Stimulated activated CD8-positive, alpha-beta memory T cell treated with anti-CD3 and anti-CD28 coated beads, Interleukin-7, amount 100 ng/mL, for 4 hours (primary cell): ENCODE measurements at places on chromosomes 5 and 9.

- DNase-seq, result no peak
Observed at GRCh38 chr5:33275921-33276627, 164.7 kb upstream of the TARS1 start.

GRCh38 chr9:126384926-126385325, 58.3 kb downstream of the MVB12B start:
- no peak for DNase-seq

GRCh38 chr9:38019731-38020130, 49.3 kb downstream of the SHB start:
- DNase-seq, result no peak

DNA sequence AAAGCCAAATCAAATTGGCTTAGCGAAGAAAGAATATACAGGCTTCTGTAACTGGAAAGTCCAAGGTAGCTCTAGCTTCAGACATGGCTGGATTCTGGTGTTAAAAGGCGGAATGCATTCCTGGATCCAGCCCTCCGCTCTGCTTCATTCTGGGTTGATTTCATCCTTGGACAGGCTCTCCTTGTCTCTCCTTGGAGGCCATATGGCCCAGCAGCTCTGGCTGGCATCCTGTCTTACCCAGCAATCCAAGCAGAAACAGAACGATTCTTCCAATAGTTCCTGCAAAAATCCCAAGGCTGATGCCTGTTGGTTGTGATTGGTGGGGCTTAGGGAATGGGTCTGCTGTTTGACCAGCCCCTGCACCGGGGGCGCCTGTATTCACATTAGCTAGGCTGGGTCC, 37.0 kb upstream of the SAP30L start:
- DNase-seq, result no peak

- no peak for DNase-seq
Observed at GRCh38 chr5:120139039-120139438, 325.1 kb upstream of the PRR16 start.

- no peak for DNase-seq
Observed at GRCh38 chr5:157761690-157762621, 18.4 kb downstream of the LSM11 start.

DNA sequence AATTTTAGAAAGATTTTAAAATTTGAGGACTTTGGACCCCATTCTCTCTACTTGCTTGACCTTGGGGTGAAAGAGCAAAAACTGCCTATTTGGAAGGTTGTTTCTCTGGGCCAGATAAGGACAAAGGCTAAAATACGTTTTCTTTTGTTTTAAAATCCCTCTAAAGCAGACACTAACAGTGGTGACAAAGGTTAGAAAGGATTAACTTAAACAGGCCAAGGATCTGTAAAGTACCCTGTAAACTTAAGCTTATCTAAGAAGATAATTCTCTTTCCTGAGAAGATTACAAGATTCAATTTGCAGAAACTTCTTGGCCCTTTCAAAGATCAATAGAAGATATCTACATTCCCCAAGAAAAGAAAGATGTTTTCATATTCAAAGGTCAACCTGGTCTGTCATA, 12.1 kb downstream of the TRPM6 start:
- no peak for DNase-seq

DNA sequence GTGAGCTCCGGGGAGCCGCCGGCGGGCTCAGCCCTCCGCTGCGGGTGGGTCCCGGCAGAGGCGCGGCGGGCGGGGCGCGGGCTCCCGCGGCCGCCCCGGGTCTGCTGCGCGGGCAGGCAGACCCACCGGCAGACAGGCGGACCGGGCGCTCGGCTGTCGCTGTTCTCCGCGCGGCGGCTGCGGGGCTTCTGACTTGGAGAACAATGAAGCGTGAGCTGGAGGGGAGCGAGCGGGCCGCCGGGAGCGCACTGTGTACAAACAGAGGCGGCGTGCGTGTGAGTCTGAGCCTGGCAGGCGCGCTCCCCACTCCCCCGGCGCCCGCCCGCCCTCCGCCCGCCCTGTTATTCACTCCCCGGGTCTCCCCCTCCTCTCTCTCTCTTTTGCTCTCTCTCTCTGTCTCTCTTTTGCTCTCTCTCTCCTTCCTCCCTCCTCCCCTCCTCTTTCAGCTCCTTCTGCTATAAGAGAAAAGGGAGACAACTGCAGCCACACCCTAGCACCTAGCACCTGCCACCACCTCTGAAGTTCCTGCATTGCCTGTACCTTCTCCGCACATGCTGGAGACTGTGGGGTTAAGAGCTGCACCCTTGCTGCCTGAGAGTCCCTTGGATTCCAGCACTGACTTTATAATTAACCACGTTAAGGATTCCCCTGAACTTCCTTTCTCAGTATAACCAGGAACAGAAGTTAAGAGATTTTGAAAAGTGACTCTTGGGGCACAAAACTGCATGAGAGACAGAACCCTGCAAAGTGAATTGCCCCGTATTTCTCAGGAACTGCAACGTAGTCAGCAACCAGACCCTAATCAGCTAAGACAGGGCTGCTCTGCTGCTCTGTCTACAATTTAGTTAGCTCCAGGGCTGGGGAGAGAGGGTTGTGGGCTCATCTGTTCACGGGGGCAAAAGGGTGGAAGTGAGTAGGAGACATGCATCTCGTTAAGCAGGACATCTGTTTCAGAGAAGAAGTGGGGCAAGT, at the start of gene EDIL3:
EDIL3 (minus strand) TSS at position 277 of the 972 bp plus-strand sequence. CDS start 506 bp downstream, outside the sequence.
- no peak for DNase-seq

GRCh38 chr9:132753593-132753880, 83.3 kb downstream of the GTF3C4 start:
- DNase-seq, result no peak

DNA sequence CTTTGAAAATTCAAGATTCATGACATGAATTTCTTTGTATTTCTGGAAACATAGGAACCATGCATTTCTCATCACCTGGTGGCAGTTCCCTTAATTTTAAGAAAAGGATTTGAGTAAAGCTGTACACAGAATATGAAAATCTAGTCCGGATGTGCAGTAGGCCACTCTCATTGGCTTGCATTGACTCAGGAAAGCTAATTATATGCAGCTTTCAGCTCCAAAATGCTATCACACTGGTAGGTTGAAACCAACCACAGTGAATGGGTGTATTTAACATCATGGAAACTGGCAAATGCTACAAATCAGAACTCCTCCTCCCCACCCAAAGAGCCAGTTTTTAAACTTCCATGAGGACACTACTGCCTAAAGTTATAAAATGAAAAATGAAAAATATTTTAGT, 161.6 kb upstream of the FBXL17 start:
- DNase-seq, result no peak

GRCh38 chr5:74684900-74685851, at the start of gene HEXB:
TSS of gene HEXB (plus strand) at chr5:74685233. CDS start at chr5:74685261, 28 bp downstream.
- peak; percentile 82 for DNase-seq

- DNase-seq, result no peak
Observed at GRCh38 chr9:99167119-99167518, 54.6 kb downstream of the ALG2 start.
